Activated naive CD4-positive, alpha-beta T cell treated with anti-CD3 and anti-CD28 coated beads, Interleukin-2, amount 50 U/mL, for 72 hours (primary cell): ENCODE measurements at places on chromosomes 13 and 19.

DNA sequence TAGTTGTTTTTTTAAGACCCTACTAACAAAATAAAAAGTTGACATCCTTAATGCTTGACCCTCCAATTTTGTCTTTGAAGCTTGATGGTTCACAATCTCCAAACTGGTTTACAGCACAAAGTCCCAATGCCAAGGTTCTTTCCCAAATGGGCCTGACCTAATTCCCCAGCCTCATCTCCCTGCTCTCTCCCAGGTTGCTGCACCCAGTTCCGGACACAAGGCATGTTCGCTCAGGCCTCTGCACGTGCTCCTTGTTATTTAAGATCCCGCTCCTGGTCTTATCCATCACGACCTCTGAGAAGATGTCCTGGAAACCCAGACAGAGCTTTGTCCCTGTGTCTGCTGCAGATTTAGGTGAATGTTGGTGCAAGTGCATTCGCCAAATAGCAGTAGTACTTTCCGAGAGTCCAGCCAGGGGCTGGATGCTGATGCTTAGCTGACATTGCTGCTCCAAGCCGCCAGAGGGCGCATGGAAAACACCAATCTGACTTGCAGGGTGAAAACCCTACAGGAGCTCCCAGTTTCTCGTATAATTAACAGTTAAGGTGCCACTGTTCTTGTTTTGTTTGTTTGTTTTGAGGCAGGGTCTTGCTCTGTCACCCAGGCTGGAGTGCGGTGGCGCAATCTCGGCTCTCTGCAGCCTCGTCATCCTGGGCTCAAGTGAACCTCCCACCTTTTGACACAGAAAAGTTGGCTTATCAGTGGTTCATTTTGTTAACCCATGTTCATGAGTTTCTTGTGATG, 18.5 kb downstream of the LYPD3 start:
- peak; percentile 73 for DNase-seq

DNA sequence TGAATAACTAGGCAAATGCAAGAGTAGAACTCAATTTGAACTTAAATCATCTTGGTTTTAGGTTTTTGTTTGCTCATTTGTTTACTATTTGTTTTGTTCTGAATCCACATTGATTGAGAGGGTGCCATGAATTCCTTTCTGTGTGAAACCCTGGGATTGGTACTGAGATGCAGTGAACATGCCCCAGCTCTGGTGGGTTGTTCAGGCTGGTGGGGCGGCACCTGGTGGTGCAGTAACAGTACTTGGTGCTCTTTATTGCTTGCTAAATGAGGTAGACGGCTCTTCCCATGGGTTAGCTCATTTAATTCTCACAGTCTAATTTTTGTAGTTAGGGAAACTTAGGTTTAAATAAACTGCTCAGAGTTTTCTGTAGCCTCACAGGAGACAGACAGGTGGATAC, 48.4 kb downstream of the WASF3 start:
- no peak for DNase-seq

- no peak for DNase-seq
Measured at GRCh38 chr13:95235199-95235756, 66.0 kb downstream of the ABCC4 start.

DNA sequence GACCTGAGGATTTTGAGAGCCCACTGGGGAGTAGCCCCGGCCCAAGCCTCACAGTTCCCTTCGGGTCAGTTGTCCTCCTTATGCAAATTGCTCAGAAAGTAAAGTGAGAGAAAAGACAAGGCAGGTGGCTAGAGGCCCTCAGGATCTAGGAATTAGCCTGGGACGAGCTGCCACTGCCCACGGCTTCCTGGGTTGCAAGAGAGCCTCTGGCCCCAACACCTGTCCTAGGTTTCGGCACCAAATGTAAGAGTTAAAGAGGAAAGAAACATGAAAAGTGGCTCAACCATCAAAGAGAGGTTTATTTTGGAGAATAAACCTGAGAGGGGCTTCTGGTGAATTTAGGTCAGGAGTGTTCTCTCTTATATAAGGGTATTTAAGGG, 25.6 kb downstream of the TMEM255B start:
- no peak for DNase-seq

DNA sequence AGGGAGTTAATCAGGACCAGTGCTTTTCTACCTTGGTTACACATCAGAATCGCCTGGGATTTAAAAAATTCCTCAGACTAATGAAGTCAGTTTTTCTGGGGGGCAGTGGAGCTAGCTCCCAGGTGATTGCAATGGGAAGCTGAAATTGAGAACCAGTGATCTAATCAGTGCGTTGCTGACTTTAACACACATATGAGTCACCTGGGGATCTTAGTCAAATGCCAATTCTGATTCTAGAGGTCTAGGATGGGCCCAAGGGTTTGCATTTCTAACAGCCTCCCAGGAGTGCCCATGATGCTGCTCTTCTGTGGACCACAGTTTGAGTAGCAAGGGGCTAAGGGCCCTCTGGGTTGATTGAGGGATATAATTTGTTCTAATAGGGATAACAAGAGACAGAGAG, 54.5 kb downstream of the KL start:
- DNase-seq, result no peak

DNA sequence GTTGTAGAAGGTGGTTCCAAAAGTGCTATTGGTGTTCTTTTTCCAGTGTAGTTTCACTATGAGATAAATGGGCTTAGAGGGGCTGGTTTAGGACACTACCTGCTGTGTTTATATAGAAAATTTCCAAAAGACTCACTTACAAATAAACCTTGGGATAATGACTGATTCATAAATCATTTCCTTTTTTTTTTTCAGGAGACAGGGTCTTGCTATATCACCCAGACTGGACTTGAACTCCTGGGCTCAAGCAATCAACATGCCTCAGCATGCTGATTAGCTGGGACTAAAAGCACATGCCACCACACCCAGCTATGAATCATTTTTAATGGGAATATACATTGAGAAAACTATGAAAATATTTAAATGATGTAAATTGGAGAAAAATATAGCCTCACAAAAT, 376.6 kb downstream of the PCDH9 start:
- DNase-seq, result no peak

- DNase-seq, result no peak
Measured at GRCh38 chr19:38539751-38540150, 78.0 kb downstream of the MAP4K1 start.

GRCh38 chr19:28876609-28877123, 336.3 kb downstream of the UQCRFS1 start:
- DNase-seq, result no peak

GRCh38 chr19:46299695-46300094, 2.9 kb downstream of the HIF3A start:
- DNase-seq, result no peak
